ENCODE measurements at places on chromosomes 1 and 21.

GRCh38 chr1:74679811-74680210 lies 6.2 kb upstream of the ERICH3 start:
- DNase-seq: no peak

- no peak for DNase-seq
These were observed 9.2 kb upstream of the TNFRSF8 start for GRCh38 chr1:12053752-12054548.

- DNase-seq: no peak
These were observed 77.0 kb downstream of the MORN1 start for GRCh38 chr1:2314273-2314802.

- DNase-seq: no peak
These were observed 120.0 kb downstream of the SETD4 start for GRCh38 chr21:35940074-35940927.

DNA sequence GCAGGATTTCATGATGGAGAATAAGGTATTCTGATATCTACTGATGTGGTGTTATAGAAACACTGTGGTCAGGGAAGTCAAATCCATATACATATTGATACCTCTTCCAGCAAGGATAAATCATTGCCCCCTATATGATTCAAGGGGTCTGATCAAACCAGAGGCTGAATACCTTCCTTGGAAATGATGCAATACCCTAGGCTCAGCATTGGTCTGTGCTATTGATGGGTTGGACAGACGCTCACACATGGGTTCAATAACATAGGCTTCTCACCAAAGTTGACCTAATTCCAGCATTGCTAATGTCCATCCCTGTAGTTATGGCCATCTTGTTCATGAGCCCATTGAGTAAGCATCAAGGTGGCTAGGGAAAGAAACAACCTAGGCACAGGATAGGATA lies 257.0 kb upstream of the USP24 start:
- no peak for DNase-seq

DNA sequence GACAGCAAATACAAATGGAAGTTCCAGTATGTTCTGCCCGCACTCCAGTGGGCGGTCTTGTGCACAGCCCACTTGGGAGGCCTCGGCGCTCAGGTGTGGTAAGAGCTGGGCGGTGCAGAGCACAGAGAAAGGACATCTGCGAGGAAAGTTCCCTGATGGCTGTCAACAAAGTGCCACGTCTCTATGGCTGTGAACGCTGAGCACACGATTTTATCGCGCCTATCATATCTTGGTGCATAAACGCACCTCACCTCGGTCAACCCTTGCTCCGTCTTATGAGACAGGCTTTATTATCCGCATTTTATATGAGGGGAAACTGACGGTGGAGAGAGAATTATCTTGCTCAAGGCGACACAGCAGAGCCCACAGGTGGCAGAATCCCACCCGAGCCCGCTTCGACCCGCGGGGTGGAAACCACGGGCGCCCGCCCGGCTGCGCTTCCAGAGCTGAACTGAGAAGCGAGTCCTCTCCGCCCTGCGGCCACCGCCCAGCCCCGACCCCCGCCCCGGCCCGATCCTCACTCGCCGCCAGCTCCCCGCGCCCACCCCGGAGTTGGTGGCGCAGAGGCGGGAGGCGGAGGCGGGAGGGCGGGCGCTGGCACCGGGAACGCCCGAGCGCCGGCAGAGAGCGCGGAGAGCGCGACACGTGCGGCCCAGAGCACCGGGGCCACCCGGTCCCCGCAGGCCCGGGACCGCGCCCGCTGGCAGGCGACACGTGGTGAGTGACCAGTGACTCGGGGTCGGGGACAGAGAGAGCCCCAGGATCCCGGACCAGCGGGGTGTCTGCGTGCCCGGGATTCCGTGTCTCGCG lies at the start of gene IL12RB2:
Gene IL12RB2 (plus strand): TSS at position 623 of the 810 bp plus-strand sequence. CDS start 12,496 bp downstream, outside the sequence.
- peak; percentile 54 for DNase-seq

GRCh38 chr1:179090522-179090921 lies 8.7 kb downstream of the TOR3A start:
- DNase-seq: no peak

GRCh38 chr1:233656687-233657086 lies 42.8 kb downstream of the KCNK1 start:
- no peak for DNase-seq

DNA sequence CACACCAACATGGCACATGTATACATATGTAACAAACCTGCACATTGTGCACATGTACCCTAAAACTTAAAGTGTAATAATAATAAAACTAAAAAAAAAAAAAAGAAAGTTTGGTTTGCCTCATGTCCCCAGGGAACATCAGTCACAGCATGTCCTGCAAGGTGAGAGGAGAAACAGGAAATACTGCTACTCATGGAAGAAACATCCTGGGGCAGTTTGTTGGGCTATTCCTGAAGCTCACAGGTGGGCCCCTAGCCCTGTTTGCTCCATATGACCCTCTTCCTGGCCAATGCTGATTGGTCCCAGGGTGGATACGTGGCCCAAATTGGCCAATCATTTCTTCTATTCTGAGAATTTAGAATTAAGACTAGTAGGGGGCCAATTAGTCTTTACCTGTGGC lies 103.4 kb upstream of the ADAR start:
- DNase-seq: no peak

- no peak for DNase-seq
These were observed 868.2 kb upstream of the CXADR start for GRCh38 chr21:16644685-16645084.

- DNase-seq: no peak
These were observed 3.2 kb upstream of the SAMD11 start for GRCh38 chr1:920521-920920.

- no peak for DNase-seq
These were observed 258.1 kb upstream of the RAB4A start for GRCh38 chr1:229012823-229013222.

- no peak for DNase-seq
These were observed 765 bp downstream of the VAMP3 start for GRCh38 chr1:7771823-7772299.

- no peak for DNase-seq
These were observed 318.8 kb upstream of the ZRANB2 start for GRCh38 chr1:71399594-71399993.

DNA sequence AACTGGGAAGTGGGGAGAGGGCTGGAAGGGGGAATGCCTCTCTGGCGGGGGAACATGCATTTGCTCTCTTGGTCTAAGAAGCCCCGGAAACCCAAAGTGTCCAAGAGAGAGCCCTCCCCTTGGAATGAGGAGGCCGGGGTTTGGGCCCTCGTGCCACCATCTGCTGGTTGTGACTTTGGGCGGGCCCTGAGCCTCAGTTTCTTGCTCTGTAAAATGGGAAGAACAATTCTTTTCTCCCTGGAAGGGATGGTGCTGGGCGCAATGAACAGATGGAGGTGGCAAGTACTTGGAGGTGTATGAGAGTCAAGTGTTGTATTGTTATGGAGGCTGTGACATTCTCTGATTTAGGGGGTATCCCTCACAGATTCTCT lies 69.9 kb upstream of the TARDBP start:
- DNase-seq: no peak

- no peak for DNase-seq
These were observed 20.2 kb upstream of the ZMYM1 start for GRCh38 chr1:35058988-35059387.

DNA sequence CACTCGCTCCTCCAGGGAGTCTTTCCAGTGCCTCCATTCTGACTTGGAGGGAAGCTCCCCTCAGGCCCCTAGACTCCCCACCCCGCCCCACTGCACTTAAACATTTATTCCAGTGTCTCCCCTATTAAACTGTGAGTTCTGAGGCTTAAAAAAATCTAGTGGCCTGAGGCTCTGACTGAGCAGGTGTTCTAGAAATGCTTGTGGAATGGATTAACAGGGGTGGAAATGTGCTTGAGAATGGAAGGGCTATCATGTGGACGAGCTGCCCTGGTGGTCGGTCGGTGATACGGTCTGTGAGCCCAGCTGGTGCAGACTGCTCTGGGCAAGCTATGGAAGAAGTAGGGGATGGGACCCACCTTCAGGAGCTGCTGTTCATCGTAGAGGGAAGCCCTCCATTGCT lies 130.2 kb downstream of the PEX14 start:
- no peak for DNase-seq

- no peak for DNase-seq
These were observed 1.4 kb downstream of the PBXIP1 start for GRCh38 chr1:154954541-154954940.

DNA sequence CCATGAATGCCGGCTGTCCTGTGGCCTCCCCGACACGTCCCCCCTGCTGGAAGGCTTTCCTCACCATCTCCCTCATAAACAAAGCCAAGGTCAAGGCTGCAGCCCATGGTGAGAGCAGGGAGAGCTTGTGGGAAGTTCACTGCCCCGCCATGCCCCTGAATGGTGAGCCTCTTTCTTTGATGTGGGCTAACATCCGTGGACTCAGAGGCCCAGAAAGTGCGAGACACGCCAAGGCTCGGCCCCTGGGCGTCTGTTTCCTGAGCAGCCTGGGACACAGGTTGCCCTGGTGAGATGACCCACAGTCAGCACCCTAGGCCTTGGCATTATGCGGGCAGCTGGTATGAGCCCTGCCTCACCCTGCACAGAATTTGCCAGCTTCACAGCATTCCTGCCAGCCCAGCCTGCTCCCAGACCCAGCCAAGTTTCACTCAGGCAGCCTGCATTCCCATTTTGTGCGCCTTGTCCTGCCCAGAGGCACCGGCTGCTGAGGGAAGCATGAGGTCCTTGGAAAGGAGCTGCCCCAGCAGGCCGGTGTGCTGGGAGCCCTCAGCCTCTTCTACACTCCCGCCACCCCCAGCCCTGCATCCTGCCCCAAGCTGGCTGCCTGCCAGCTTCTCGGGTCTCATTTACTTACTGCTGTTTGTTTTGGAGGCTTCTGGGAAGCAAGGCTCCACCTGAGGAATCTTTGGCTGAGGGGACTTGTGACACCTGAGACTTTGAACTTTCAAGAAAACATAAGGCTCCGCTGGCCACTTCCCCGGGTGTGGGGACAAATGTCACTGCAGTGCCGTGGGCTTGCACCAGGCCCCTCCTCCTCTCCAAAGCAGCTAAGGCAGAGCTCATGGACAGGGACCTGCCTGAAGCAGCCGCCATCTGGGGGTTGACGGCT lies 31.9 kb downstream of the NEK2 start:
- no peak for DNase-seq

- DNase-seq: no peak
These were observed 48.6 kb downstream of the EXO1 start for GRCh38 chr1:241896670-241896962.

- no peak for DNase-seq
These were observed 70.6 kb upstream of the DYNLT5 start for GRCh38 chr1:66681686-66682085.

- no peak for DNase-seq
These were observed 54.3 kb upstream of the TARBP1 start for GRCh38 chr1:234533034-234533891.

DNA sequence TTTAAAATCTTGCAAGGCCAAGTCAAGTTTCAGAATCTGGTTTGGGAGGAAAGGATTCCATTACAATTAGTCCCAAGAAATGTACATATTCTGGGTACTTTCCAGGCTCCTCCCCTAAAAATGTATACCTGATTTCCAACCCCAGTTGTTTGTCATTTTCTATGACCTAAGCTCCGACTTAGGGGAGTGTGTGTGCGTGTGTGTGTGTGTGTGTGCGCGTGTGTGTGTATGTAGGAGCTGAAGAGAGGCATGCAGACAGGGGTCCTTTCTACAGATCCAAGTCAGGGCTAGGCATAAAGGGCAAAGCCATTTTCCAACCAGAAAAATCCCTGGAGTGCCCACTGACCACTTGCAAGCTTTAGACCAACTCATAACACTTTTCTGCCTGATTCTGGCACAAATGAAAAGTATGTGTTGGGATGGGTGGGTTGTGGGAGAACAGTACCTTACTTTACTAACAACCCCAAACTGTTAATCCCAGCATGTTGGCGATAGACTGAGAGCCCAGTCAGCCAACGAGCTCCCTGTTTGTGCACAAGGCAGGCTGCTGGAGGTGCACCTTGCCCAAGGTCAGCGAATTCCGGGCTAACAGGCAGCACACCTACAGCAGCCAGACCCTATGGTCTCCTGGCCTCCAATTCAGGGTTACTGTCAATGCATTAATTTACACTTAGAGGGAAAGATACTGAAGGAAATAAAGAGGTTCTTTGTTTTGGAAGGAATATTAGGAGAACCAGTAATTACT lies 1.7 kb downstream of the TRABD2B start:
- DNase-seq: no peak

DNA sequence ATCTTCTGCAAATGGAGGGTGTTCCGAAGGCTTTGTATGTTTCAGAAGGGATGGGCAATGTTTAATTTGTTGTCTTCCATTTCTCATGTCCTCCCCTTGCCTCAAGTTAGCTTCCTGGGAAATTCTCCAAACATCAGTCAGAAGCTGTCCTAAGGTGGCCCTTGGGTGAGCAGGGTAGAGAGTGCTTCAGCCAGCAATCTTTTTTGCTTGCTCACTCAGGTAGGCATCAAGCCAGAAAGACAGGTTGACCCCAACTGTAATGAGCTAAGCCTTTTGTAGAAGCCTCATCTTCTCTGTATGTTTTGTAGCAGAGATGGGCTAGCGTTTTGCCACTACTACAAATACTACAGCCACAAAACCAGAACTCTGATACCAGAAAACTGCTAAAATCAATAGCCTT lies 321.5 kb upstream of the FAM78B start:
- DNase-seq: no peak

- no peak for DNase-seq
These were observed 150.5 kb downstream of the PLPPR5 start for GRCh38 chr1:98854137-98854536.

DNA sequence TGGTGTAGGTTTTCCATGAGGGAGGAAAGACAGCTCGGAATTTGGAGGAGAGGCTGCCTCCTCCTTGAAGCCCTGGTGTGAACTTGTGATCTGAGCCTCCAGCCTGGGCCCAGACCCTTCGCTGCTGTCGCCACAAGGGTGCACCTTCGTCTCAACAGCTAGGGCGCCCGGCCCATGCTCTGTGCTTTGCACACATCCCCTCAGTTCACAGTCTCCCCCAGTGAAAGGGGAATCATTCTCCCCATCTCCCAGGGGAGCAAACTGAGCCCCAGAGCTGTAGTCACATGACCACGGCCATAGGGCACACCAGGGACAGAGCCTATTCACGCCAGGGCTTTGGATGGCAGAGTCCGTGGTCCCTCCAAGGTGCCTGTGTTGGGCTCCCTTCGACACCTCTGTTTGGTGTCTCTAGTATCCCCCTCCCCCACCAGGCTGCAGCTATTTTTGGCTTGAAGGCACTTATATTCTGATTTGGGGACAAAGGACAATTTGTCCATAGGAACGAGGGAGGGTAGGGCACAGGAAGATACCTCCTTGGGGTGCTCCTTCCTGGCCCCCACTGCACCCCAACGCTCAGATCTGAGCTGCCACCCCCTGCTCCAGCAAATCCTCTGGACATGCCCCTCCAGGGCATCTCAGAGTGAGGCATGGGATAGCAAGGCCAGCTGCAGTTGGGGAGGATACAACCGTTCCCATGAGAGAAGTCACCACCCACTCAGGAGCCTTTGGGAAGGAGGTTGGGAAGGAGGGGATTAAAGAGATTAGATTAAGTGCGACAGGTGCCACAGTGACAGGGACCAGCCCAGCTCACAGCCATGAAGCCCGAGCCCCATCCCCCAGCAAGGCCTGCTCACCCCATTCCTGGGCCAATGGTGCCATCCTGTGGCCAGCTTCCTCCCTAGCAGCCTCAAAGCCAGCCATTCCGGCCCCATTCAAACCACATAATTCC lies 15.7 kb downstream of the MATN1 start:
- DNase-seq: peak; percentile 67

All from stimulated activated CD4-positive, alpha-beta T cell treated with anti-CD3 and anti-CD28 coated beads, Interleukin-15, amount 100 ng/mL, for 48 hours (primary cell).